NCI-H1048 (cell line): ENCODE measurements at places on chromosomes 3 and 15.

GRCh38 chr15:62932436-62932835 lies 110.1 kb upstream of the TPM1 start:
- no peak for DNase-seq

DNA sequence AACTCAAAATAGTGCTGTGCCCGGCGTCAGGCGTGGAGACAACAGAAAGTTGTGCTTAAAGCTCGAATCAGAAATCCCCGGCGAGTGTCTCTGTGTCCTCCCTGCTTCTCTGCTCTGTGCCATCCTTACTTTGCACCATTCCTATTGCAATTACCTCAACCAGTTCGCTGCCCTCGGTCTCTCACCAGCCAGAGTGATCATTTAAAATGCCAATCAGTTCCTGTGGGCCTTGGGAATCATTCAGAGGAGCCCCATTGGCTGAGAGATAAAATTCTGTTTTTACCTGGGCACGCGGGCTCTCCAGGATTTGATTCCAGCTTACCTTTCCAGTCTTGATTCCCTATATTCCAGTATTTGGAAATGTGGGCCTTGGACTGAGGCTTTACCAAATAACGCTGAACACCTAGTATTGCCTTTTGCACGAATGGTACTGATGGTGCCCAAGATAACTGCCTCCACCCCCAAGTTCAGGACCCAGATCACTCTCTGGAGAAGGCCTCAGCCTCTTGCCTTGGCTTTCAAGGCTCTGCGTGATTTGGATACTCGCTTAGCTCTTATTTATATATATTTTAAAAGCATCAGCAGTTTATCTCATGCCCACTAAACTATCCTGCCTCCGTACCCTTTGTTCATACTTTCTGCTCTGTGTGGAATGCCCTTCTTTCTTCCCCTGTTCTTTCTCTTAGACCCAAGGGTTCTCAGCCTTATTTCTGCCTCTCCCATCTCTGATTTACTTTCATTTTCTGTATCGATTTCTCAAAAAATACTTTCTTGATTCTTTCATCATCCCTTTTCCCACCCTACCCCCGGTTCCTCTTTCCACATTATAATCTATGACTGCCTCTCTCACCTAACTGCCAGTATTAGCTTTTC lies 863 bp downstream of the PSMA4 start:
- DNase-seq: no peak

DNA sequence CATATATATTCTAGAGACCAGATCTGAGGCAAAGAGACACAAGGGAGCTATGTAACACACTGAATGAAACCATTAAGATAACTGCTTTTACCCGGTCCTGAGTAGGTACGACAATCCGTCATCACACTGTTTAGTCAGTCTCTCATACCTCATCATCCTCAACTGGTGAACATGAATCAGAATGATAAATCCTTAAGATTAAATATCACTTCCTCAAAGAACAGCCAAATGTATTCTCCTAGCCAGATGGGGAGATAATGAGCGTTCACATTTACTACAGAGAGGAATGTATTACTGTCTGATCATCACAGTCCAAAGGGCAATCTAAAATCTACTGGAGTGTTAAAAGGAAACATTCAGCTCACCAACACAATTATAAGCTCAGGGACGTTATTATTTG lies 319.4 kb upstream of the STAC start:
- DNase-seq: no peak

DNA sequence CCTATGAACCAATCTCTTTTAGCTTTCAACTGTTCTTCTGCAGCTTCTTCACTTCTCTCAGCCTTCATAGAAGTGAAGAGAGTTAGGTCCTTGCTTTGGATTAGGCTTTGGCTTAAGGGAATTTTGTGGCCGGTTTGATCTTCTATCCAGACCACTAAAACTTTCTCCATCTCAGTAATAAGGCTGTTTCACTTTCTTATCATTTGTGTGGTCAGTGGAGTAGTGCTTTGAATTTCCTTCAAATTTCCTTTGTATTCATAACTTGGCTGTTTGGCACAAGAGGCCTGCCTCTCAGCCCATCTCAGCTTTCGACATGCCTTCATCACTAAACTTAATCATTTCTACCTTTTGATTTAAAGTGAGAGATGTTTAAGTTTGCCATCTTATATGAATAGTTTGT lies 21.7 kb downstream of the DZIP1L start:
- no peak for DNase-seq

- DNase-seq: no peak
These were observed 8.8 kb upstream of the LACTB start for GRCh38 chr15:63112871-63113270.

DNA sequence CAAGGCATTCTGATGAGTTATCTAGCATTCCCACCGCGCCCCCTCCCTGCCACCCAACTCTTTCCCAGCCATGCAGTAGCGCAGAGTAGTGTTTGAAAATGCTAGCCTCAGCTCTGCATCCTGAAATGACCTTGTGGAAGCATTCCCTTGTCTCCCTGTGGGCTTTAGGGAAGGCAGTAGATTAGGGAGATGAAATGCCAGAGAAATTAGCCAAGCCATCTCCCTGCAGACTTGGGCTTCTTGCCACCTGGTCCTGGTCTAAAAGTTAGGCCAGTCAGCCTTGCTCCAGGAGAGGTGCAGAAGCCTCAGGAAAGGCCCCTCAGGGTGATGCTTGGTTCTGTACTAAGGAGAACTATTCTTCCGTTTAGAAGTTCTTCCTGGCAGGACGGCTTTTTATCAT lies 231.2 kb downstream of the CACNA2D3 start:
- no peak for DNase-seq

GRCh38 chr3:157639756-157640426 lies 136.7 kb upstream of the VEPH1 start:
- DNase-seq: no peak

DNA sequence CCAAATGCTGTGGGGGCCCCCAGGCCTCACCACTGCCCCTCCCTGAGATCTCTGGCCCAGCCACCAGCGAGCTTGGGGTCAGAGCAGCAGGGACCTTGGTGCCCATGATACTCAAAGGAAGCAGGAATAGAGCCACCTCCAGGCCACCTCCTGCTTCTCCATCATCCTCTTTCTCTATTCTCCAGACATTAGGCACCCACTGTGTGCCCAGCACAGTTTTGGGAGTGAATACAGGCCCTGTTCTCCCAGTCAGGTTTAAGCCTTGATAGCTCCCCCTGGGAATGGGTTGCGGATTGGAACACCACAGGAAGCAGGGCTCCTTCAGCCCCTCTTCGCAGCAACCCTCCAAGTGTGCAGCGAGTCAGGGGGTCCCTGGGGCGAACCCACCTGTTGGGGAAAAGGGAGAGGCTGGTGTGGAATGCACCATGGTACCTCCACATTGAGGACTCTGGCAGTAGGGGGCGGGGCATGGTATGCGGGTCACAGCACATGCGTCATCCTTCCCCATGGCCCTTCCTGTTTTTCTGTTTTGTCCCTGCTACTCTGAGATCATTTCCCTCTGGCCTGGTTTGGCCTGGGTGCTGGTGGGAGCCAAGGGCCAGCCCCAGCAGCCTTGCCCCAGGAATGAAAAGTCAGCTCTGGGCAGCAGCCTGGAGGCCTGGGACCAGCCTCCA lies 14.2 kb upstream of the SEMA3B start:
- no peak for DNase-seq

- DNase-seq: no peak
These were observed 102.7 kb upstream of the AADACL2 start for GRCh38 chr3:151630938-151631441.

DNA sequence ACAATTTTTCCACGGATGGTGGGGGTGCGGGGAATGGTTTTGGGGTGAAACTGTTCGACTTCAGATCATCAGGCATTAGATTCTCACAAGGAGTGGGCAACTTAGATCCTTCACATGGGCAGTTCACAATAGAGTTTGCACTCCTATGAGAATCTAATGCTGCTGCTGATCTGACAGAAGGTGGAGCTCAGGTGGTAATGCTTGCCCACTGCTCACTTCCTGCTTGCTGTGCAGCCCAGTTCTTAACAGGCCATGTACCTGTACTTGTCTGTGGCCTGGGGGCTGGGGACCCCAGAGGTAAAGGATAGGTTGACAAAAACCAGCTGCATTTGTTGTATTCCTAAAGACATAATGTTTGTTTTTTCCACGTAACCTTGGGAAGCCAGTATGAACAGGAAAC lies 16.0 kb downstream of the DZIP3 start:
- no peak for DNase-seq

DNA sequence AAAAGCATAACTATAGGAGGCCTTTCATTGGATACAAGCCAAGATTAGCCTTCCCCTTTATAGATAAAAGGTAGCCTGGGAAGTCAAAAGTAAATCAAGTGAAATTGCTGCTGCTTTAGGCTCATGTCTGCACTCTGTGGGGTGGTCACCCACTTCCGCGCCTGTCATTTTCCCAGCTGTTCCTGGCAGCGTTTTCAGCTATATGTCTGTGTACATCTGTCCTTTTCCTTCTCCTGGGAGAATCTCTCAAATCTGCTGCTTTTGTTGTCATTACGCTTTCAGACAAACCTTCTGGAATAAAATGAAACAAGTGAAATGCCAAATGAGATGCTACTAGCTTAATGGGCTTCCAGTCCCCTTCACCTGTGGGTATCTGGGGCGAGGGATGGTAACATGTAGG lies 211.8 kb downstream of the MCTP2 start:
- DNase-seq: no peak

DNA sequence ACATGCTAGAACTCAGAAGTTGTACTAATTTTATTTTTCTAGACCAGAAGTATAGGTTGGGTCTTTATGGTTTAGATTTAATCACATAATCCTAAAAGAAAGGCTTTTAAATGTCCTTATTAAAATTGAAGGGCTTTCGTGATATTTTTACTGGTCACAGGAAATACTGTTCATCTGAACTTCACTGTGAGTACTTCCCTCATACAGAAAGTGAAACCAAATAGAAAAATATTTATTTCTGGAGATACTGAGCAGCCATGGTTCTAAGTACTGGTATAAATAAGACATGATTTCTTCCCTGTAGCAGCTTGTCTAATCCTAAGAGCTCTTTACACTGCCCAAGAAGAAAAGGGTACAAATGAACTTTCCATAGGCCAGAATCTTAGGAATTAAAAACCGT lies 2.0 kb downstream of the SNRK start:
- no peak for DNase-seq

DNA sequence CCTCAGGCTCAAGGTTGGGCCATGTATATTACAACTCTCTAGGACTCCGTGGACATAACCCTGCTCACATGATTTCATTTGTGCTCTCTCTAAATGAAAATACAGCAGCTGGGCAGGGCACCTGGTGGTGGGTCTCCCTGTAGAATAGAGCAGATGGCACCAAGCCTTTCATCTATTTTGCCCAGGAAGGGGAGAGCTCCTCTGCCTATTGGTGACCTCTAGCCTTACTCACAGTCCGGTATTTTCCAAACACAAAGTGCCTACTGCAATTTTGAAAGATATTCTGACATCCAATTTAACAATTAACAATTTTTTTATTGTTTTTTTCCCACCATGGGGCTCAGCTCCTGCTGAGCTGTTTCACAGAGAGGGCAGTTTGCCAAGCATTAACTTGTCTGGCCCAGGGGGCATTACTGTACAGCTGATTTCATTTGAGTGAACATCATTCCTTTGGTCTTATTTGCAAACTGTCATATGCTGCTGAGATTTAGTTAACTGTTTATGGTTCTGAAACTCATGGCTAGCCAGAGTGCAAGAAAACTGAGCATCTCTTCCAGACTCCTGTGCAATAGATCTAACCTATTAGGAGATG lies 474.0 kb downstream of the EPHB1 start:
- no peak for DNase-seq

GRCh38 chr3:63557912-63558311 lies 94.6 kb upstream of the SNTN start:
- DNase-seq: no peak

DNA sequence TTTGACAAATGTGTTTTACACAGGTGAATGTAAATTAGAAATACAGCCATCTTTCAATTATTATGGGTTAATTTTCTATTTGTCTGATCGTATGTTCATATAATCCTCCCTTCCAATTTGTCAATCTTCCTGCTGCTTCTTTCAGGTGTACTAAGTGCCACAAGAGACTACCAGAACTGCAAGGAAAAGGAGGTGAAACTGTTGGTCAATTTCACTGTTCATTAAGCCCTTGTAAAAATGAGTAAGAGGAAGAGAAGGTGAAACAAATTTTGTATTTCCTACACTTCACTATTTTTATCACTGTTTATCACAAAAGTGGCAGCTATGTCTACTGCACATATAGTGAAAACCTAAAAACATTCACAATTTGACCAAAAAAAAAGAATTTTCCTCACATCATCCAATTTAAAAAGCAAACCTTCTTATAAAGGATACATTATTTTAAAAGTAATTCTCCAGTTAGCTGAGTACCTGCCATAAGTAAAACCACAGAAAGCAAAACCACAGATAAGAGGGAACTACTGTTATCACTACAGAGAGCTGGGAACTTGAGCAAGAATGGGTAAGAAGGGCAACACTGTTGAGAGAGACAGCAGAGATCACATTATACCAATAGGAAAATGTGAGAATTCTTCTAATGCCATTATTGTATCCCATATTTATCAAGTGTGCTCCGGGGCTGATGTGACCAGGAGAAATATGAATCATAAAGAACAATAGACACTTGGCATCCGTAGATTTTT lies 163.0 kb downstream of the TBC1D5 start:
- DNase-seq: no peak

DNA sequence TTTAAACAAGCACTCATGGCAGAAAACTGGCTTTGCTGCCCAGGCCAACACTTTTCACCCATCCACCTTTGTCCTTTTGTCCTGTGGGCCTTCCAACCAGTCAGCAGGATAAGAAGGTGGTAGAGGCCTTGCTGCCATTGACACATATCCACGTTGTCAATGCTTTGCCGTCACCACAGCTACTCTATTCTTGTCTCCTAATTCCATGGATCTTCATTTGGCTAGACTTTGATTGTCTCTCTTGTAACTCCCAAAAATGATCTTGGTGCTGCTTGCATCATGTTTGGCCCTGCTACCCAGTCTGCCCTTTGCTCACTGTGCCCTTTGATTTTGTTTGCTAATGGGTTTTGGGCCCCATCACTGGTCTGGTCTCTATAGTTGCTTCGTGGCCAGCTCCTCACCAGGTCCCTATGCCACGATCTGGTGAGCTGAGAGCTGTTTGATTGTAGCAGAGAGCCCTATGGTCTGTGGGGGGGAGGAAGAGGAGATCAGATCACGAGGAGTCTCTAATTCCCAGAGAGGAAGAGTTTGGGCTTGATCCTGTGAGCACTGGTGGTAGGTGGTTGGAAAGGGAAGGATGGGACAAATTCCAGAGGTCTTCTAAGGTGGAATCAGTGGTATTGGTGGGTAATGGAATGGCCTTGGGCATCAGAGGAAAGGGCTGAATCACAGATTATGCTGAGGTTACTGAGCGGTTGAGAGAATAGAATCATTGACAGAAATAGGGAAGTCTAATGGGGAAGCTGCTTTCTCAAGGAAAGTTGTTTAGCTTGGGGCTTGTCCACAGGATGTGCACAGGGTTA lies 40.3 kb downstream of the ABHD2 start:
- no peak for DNase-seq

- DNase-seq: no peak
These were observed 123.7 kb downstream of the MTHFS start for GRCh38 chr15:79773128-79773527.

DNA sequence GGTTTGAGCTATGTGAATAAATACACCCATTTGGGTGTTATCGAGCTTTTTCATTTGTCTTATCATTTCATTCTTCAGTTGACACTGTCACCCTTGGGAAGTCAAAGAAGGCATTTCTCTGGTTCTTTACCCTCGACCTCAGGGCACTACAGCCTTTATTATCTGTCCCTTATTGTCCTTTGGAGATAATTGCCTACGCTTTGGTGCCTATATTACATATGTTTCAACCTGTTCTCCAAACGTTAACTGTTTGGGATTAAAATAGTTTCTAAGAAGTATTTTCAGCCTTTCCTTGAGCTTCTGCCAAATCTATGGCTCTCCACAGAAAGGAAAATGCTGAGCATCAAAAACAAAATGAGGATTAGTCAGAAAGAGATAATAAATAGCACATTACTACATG lies 395.4 kb upstream of the ADAMTS9 start:
- DNase-seq: no peak
